NCI-H1048 (cell line): ENCODE measurements at places on chromosomes 4 and X.

GRCh38 chrX:139881572-139881971 lies 51.3 kb downstream of the ATP11C start:
- DNase-seq, result no peak

- no peak for DNase-seq
These were observed 183.4 kb downstream of the KIT start for GRCh38 chr4:54840992-54841768.

DNA sequence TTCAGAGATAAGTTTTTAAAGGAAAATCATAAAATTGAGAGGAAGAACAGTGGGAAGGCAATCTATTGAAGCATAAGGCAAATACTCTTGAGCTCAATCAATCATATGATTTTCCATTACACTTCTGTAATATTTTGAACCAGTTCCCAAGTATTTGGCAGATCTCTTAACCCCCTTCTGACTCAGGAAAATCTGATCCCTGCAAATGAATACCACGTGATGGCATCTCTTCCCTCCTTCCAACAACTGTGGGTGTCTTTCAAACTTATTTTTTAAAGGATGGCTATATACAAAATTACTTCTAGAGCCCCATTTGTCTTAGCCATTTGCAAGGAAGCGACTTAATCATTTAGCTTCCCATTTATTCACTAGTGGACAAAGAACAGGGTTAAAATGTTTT lies 41.9 kb downstream of the AMOT start:
- no peak for DNase-seq

GRCh38 chr4:5654791-5655190 lies 53.6 kb downstream of the EVC2 start:
- DNase-seq, result no peak

DNA sequence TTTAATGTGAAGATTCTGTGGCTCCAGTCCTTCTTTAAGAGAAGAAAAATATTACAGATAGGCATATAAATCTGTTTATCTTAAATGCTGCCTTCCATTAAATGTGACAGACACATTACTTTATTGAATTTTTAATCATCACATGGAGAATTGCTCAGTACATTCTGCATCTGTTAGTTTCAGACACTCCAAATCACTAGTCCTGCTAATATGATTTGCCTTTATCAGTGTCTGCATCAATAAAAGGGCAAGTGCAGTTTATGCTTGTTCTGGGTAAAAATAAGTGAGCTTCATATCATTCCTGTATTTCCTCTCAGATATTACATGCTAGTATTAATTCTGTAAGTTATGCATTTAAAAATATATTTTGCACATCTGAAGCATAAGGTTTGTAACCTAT lies 666.4 kb downstream of the TECRL start:
- DNase-seq, result no peak

DNA sequence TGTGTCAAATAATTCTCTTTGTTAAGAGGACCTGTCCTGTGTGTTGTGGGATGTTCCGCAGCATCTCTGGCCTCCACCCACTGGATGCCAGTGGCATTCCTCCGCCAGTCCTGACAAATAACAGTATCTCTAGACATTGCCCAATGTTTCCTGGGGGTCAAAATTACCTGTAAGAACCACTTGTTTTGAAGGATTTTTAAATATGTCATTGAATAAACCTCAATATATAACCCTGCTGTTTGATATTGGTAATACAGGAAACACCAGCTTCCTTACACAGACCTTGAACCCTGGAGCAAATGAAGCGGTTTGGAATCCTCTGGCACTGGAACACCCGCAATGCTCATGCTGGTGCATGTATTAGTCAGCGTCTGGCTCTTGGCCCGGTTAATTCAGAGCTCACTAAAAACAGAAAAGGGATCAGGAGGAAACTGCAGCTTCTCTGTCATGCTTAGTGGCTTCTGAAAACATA lies 101.3 kb downstream of the TBL1X start:
- peak; percentile 3 for DNase-seq

GRCh38 chr4:24130637-24131036 lies 240.8 kb upstream of the PPARGC1A start:
- DNase-seq, result no peak

- DNase-seq, result no peak
These were observed 212.5 kb downstream of the SPATA18 start for GRCh38 chr4:52263607-52264006.

DNA sequence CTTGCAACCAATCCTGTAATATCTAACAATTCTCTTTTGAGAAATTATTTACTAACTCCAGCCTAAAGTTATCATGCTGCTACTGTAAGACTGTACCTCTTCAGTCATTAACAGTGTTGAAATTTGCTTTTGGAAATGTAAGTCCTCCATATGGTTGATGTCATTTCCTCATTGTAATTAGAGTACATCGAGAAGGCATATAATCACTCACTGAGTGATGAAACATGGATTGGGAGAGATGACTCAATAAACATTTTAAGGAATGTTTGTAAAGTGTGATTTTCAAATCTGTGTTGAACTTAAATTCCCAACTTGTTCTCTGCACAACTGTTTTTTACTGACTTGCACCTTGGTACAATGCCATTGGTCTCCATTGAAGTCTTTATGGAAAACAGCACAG lies 61.2 kb downstream of the HMGB2 start:
- DNase-seq, result no peak

GRCh38 chrX:56833626-56834025 lies 104.6 kb downstream of the NBDY start:
- DNase-seq, result no peak

DNA sequence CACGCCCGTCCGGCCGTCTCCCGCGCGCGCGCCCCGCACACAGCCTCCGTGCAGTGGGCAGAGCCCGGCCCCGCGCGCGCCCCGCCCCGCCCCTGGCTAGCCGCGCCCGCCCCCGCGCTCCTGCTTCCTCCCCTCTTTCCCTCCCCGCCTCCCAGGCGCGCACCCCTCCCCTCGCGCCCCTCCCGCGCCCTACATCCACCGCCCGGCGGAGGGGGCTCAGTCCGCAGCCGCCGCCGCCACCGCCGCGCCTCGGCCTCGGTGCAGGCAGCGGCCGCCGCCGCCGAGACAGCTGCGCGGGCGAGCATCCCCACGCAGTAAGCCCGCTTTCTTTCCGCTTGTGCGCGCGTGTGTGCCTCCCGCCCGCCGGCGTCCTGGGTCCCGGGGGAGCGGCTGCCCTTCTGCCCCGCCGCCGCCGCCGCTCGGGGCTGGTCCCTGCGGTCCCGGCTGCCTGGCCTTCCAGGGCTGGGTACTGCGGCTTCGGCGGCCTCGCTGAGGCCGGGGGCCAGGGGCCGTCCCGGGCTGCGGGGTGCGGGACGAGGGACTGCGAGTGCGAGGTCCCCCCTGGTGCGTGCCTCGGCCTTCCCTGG lies at the start of gene FHL1:
FHL1 (plus strand) TSS at position 219 of the 587 bp plus-strand sequence.
- DNase-seq, result peak; percentile 11

- DNase-seq, result no peak
These were observed 162.6 kb upstream of the INTU start for GRCh38 chr4:127469959-127470809.

GRCh38 chr4:142211444-142211843 lies 575.1 kb downstream of the IL15 start:
- no peak for DNase-seq

DNA sequence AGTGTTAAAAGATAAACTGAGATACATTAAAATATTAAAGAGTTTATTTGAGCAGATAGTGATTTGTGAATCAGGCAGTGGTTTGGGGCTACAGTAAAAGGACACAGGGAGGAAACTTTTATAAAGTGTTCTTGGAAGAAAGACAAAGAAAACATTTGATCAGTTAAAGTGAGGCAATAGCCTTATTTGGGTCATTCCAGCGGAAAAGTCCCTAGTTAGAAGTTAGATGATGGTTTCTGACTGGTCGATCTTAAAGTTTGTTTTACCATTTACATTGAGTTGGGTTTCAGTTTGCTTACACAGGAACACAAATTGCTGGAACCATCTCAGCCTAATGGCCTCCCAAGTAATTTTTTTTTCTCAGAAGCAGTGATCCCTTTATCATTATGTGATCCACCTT lies 69.7 kb downstream of the PPP1R2C start:
- DNase-seq, result no peak

DNA sequence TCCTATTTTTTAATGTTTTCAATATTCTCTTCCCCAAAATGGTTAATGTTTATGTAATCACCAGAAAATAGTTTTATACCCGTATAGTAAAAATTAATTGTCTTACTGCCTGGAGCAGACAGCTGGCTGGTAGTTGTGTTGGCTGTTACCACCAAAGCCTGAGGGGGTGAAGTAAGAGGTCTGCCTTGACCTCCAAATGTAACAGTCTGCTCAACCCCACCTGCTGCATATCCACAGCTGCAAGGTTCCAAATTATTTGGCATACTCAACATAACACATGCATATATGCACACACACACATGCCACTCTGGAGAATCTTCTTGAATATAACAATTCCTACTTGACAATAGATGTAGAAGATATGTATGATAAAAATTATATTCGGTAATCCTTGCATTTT lies 624.3 kb downstream of the ADGRL3 start:
- DNase-seq, result no peak

GRCh38 chrX:149638860-149639259 lies 7.3 kb upstream of the TMEM185A start:
- no peak for DNase-seq

- DNase-seq, result no peak
These were observed 289.2 kb upstream of the MAD2L1 start for GRCh38 chr4:120355881-120356280.

GRCh38 chrX:1481636-1482529 lies 29.2 kb upstream of the ASMTL start:
- no peak for DNase-seq

GRCh38 chr4:76035799-76036380 lies at the start of gene CXCL11:
TSS of gene CXCL11 (minus strand) at chr4:76036070. CDS start at chr4:76035987, 83 bp downstream.
- no peak for DNase-seq

DNA sequence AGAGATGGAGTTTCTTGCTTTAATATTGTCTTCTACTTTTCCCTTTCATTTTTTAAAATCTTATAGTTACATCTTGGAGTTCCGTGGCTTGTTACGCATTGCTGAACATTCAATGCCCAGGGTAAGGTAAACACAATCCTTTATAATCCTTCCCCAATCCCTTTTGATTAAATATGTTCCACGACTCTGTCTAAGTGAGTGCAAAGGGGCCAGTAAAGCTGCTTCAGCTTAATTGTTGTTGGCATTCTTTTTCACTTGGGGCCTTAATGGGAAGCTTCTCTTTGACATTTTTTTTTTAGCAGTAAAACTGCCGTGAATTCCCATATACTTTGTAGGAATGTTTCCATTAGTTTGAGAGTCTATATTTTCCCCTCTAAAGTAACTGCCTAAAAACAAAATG lies 1028.1 kb downstream of the C4orf33 start:
- no peak for DNase-seq

DNA sequence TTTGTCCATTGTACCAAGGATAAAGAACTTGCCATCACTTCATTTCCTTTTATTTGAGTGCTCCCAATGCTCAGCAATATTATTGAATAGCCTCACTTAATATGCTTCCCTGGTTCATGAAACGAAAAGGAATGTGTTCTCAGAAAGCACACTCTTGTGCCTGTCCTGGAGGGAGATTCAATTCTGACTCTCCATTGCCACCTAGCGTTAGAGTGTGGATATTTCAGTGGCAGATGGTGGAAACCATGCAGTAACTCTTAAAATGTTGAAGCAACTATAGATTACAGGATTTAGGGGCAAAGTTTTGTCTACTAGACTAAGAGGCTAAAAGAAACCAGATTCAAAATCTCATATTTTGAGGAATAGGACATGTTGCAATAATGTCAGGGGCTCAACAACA lies 36.0 kb downstream of the GAB3 start:
- no peak for DNase-seq

- no peak for DNase-seq
These were observed 257.8 kb downstream of the CAMK2D start for GRCh38 chr4:113503691-113504090.

DNA sequence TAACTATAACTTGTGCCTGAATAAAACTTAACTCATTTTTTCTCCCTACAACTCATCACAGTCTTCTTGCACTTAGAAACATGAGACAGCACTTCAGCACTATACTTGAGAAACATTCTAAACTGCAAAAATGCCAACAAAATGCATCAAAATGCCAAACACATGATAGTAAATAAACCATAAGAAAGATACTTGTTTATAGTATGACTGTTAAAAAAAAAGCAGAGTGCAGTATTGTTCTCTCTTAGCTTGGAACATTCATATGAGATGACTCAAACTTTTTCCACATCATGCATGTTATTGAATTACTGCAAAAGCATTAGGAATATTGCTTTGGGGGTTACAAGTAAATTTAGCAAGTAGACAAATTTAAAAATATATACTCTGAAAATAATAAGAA lies 135.7 kb upstream of the ANXA10 start:
- no peak for DNase-seq

DNA sequence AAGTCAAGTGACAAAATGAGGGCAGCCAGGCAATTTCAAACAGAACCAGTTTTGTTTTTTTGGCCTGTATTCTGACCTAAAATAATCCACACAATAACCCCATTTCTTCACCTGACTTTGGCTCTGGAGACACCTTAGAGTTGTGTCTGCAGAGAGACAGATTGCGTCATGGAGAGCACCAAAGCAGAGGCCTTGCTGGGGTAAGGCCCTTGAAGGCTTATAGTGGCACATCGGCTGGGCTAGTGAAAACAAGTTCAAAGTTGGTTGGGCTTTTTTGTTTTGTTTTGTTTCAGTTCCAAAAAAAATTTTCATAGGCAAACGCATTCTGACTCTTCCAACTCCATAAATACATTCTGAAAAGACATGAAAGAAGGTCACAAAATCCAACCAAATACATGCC lies 34.4 kb downstream of the PARM1 start:
- DNase-seq, result no peak

DNA sequence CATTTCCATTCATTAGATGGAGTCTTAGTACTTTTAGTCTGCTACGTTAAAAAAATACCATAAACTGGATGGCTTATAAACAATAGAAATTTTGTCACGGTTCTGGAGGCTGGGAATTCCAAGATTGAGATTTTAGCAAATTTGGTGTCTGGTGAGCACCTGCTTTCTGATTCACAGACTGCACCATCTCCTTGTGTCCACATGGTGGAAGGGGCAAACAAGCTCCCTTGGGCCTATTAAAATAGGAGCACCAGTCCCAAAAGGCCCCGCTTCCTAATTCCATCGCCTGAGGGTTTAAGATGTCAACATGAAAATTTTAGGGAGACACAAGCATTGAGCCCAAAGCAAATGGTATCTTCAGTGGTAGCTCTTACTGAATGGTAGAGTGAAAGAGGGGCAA lies 120.5 kb upstream of the MAP9 start:
- no peak for DNase-seq

- DNase-seq, result no peak
These were observed 674.6 kb upstream of the SLIT2 start for GRCh38 chr4:19577097-19577496.

DNA sequence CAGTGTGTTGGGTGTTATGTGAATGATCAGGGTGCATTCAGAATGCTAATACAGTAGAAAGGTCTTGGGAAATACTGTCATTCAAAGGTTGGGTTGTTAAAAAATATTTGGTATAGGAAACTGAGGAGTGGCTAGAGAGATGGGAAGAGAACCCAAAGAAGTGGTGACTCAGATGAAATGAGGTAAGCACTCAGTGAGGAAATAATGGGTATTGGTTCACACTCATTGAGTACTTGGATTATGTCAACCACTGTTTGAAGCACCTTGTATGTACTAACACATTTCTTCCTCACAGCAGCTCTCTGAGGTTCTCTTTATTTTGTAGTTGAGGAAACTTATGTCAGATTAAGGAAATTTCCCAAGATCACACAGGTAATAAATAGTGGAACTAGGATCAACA lies 40.8 kb upstream of the NUDT6 start:
- DNase-seq, result no peak
